ENCODE measurements at places on chromosomes 12 and 14.

GRCh38 chr12:121499929-121500793 lies 80.7 kb downstream of the KDM2B start:
- peak; percentile 38 for DNase-seq

GRCh38 chr14:21729703-21730233 lies 56.1 kb upstream of the OR4E1 start:
- DNase-seq, result no peak

DNA sequence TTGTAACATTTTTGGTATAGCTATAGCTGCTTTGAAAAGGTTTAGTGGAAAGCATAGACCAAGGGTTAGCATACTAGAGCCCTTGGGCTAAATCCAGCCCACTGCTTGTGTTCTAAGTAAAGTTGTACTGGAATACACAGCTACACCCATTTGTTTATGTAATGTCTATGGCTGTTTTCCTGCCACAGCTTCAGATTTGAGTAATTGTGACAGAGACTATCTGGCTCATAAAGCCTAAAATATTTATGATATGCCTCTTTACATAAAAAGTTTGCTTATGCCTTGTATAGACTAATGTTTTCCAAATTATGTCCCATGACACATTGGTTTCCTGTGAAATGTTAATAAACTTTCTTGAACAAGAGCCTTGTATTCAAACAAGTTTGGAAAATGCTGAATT lies 234.8 kb upstream of the ATP2B1 start:
- no peak for DNase-seq

GRCh38 chr14:92644171-92644969 lies 104.1 kb downstream of the LGMN start:
- no peak for DNase-seq

DNA sequence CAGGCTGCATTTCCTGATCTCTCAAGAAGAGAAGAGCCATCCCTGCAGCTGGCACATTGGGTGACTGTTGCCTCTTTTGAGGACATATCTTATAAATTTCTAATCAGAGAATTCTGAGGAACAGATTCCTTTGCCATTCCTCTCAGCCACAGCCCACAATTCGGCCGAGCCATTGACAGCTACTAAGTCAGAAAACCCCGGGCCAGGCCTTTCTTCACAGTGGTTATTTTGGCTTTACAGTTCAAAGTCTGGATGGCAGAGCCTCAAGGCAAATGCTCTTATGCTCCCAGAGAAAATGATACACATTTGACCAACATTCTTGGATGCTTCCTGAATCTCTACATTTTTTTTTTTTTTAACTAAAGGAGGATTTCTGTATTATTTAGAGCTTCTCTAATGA lies 138.4 kb upstream of the FRMD6 start:
- no peak for DNase-seq

GRCh38 chr14:61653507-61653906 lies 41.8 kb upstream of the HIF1A start:
- DNase-seq, result no peak

DNA sequence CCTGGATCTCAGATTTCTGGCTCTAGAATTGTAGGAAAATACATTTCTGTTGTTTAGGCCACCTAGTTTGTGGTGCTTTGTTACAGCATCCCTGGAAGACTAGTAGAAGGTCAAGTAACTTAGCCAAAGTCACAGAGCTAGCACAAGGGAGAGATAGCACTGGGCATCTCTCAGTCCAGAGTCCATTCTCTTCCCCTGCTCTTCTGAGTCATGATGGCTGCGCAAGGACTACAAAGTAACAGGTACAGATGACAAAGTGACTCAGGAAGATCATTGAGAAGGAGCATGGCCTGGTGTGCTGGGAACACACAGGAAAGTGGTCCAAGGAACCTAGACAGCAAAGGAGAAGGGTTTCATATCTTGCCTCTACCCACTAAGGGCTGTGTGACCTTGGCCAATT lies 19.3 kb downstream of the SLC17A8 start:
- DNase-seq, result no peak

GRCh38 chr12:107992870-107993451 lies 136.1 kb upstream of the WSCD2 start:
- DNase-seq, result peak; percentile 16

DNA sequence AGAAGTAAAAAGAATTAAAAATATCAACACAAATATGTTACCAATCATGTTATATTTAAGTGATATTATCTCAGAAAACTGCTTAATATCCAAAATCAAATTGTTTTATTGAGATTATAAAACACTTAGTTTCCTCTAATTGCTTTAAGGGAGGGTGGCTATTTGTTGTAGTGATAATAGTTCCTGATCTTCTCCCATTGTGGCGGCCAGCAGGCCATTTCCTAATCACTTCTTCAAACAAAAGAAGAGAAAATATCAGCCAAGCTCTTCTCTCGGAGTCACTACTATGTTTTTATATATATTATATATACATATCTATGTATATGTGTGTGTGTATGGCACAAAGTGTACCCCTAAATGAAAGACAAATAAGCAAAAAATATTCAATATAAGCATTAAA lies 31.5 kb downstream of the ERO1A start:
- no peak for DNase-seq

DNA sequence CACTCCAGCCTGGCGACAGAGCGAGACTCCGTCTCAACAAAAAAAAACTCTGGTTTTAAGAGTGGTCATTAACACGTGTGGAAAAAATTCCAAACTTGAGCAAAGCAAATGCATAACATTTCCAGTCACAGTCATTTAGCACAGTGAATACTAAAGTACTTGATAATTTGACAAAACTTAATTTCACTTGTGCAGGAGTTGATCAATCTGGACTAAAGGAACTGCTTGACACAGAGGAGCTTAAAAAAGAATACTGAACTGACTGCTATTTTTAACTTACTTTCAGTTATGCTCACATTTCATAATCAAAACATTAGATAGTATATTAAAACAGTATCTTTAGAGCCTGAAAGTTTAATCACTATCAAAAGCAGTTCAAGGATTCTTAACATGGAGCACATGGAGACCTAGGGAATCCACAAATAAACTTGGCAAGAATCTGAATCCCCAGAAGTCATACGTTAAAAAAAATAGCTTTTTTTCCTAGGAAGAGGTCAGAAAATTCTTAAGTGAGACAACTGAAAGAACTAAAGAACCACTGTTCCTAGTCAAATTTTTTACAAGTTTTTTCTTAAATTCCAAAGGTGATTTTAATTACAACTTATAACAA lies 7.4 kb downstream of the UBE2N start:
- no peak for DNase-seq

- no peak for DNase-seq
These were observed 1.2 kb downstream of the KCNK13 start for GRCh38 chr14:90062822-90063539.

- no peak for DNase-seq
These were observed 377 bp downstream of the CCNT1 start for GRCh38 chr12:48716168-48716492.

GRCh38 chr14:65057695-65058094 lies 44.6 kb downstream of the MAX start:
- DNase-seq, result no peak

- no peak for DNase-seq
These were observed 25.1 kb upstream of the CDK17 start for GRCh38 chr12:96425321-96425720.

DNA sequence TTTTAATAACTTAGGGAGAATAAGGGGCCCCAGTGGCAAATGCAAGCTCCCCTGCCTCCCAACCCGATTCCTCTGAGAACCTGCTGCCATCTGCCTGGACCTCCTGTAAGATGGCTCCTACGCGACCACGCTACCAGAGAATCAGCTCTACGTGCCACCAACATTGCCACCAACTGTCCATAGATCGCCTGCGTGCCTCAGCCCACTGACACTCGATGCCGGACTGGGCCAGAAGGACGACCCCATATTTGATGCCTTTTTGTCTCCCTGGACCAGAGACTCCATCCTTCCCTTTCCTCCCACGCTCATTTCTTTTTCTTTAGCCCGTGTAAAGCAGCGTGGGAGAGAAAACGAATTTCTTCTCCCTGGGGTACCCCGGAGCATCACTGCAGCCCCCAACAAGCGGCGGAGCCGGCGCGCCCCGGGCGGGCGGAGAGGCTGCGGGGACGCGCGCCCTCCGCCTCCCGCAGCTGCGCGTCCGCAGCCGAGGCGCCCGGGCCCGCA lies 565 bp upstream of the KLHL42 start:
- DNase-seq, result peak; percentile 42

- DNase-seq, result no peak
These were observed 173.1 kb downstream of the FLRT2 start for GRCh38 chr14:85702997-85703396.

- DNase-seq, result no peak
These were observed 22.6 kb upstream of the DUSP16 start for GRCh38 chr12:12585115-12585863.

GRCh38 chr12:71439613-71440344 lies at the start of gene LGR5:
LGR5 (plus strand) TSS chr12:71439798; CDS start chr12:71440081, 283 bp downstream.
- peak; percentile 50 for DNase-seq

DNA sequence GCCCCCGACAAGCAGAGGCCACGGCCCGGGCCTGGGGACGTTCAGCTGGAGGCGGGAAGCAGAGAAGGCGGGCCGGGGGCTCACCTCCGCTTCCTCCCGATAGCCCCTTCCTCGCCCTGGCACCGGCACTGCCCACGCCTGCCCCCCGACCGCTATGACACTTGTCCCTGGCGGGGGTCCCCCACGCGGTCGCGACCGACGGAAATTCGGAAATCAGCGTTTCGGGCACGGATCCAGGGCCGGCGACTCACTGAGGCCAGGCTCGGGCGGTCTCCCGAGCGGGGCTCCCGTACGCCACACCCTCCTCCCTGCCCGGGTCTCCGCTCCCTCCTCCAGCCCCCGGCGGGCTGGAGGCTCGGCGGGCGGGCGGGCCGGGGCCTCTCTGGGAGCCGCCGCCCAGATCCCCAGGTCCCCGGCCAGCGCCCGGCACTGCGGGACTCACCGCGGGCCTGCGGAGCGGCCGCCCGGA lies 581 bp downstream of the PITPNM2 start:
- DNase-seq, result no peak

DNA sequence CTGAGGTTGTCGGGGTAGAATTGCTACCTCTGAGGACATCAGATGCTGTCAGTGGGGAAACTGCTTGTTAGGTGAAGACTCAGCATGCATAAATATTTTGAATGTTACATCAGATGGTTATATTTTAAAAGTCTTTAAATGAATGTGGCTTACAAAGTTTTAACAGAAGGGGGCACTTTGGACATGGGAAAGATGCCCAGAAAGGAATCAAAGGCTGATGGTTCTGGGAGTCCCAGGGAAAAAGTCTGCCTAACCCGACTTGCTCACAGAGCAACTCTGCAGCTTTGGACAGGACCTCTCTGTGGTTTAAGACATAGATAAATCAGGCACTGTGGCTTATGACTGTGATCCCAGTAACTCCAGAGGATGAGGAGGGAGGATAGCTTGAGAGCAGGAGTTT lies 474.9 kb downstream of the ATP23 start:
- DNase-seq, result no peak

- no peak for DNase-seq
These were observed 3.5 kb downstream of the FMNL3 start for GRCh38 chr12:49703647-49704137.

DNA sequence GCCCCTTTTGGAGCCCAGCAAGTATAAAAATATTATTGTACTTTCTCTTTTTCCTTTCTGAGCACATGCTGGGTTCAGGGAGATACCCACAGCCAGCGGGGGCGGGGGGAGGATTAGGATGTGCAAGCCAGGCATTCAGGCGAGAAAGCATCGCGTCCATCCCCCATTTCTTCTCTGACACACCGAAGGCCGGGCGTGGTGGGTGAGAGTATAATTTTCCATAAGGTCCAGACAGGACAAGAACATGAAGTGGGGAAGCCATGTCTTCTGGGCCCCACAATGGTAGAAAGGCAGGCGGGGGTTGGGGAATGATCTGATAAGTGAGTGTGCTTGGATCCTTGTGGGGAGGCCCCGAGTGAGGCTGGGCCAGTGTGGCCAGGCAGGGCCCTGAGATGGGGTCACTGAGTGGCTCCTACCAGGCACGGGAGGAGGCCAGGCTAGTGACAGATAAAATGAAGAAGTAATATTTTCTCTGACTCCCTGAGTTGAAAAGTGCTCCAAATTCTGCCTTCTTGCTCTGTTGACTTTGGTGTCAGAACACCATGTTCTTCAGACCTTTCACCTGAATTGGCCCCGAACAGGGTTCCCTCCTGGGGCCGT lies 10.7 kb upstream of the LRTM2 start:
- no peak for DNase-seq

- no peak for DNase-seq
These were observed 131.0 kb downstream of the TMEM132D start for GRCh38 chr12:129772501-129773493.

DNA sequence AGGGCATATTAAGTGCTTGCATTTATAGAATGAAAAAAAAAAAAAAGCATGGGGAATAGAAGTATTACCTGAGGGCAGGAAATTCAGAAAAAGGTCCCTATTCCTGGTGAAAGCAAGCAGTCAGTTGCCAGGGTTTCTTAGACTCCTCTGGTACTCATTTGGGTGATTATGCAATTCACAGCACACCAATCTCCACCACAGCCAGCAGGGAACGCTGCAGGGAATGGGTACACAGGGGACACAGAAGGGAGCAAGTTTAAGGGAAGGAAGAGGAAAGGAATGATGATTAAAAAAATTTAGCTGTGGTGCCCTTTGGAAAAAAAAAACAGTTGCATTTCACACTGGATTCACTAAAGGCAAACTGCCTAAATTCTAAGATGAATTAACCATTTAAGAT lies 14.2 kb downstream of the BLTP3B start:
- no peak for DNase-seq

DNA sequence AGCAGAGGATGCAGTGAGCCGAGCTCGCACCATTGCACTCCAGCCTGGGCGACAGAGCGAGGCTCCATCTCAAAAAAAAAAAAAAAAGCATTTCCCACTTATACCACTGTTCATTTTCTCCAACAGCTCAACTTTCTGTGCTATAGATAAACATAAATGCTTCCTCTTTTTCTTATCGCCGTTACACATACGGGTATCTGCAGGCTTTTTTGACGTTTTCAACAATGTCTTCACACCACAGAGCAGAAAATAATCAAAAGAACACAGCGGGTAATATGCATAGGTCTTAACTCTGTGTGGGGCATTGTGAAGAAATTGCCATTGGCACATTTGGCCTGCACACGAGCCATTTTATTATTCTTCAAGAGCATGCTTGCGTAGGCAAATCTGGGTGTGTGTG lies 86.4 kb downstream of the CAPZA3 start:
- DNase-seq, result no peak

DNA sequence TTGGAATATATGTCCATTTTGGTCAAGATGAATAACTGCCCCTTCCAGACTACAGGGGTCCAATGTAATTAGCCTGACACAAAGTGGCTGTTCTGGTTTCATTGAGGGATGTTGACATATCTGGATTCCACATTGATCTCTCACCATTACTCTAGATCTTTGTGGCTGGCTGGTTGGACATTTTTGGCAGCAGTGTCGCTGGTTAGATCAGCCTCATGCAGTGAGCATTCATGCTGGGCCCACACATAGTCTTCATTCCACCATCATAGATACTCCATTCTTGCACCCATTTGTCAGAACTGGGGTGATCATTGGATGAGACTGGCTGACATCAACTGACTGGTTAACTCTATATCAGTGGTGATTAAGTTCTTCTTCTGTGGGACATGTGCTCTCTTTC lies 74.4 kb downstream of the MGST1 start:
- DNase-seq, result no peak

Measured in NCI-H1930 (cell line).